Left ventricle myocardium inferior (tissue), 1 donor: ENCODE measurements at places on chromosomes 2 and 18. TPM values are rescaled to one million over a fixed set of nuclear protein-coding genes. Genes with fewer than 3 reads are reported as not detected.

C2orf72 gene
- total RNA-seq, result 0.05 TPM

NXPH2 gene
- not detected for total RNA-seq

PTPRM gene
- total RNA-seq, result 132 TPM

CRYGC gene
- total RNA-seq, result not detected

DNA sequence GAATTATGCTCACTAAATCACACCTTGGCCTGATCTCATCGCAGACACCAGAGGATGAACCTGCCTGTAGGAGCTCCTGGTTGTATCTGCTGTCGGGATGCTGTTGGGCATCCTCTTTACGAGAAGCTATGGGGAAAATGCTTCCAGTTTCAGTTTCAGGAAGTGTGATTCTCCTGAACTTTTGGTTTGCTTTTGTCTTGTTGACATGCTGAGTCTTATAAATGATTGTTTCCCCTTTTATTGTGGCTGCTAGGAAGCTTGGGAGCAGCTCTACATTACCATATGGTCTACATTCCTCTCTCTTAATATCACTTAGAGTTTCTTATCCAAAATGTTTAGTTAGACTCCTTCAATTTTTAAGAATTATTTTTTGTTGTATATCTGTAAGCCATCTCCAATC is 227.5 kb downstream of the MTX2 start:
- peaks cover 38% of the 10 kb centered on the region for H3K4me1 ChIP-seq
- peaks cover 4% of the 10 kb centered on the region for H3K27me3 ChIP-seq
- DNase-seq, result no peak
- no peak overlapping the region for H3K4me3 ChIP-seq
- no peak overlapping the region for H3K27ac ChIP-seq
- no peaks in the 10 kb centered on the region for H3K36me3 ChIP-seq

DNA sequence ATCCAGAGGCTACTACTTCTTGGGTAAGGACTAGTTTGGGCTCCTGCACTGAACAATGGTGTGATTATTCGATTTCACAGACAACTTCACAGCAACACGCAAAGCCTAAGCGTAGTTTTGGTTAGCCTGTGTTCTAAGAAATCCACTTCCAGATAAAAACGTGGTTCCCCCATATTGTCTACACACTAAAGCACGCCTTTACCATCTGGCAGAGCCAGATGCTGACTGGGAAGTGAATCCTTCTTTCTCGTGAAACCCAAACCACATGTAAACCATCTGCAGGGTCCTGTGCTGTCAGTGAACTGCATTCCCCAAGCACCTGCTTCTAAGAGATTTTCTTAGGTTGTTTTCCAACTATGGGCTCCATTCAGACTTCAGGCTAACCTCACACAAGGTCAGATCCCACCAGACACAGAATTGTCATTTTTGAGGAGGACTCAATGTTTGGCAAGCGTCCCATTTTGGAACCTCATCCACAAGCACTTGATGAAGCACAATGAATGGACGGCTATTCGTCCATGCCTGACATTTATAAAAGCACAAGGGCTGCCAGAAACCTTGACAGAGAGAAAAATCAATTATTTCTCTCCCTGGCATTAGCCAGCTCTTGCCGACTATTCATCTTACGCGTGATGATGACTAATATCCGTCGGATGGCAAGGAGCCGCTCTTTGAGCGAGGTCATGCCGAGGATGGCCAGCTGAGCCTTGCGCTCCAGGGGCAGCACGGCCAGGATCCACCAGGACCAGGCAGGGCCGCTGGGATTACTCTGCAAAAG is 38.4 kb downstream of the LONRF2 start:
- no peaks in the 10 kb centered on the region for H3K27me3 ChIP-seq
- H3K27ac ChIP-seq, result no peak overlapping the region
- H3K36me3 ChIP-seq, result peaks cover 34% of the 10 kb centered on the region
- DNase-seq, result no peak
- no peaks in the 10 kb centered on the region for H3K4me1 ChIP-seq

DNA sequence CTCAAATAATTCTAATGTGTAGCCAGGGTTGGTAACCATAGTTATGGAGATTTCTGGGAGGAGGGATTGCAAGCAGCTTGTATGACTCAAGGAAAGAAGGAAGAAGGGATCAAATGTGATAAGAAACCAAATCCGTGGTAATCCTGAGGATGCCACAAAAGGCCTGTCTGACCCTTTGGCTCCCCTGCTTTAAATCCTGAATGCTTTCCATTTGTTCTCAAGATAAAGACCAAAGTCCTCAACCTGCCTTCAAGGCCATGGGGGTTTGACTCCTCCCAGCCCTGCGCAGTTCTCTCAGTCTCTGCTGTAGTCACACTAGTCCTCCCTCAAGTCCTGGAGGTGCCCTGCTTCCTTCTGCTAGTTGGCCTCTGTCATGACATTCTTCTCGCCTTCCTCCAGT is 74.0 kb downstream of the SUMO1 start:
- no peak for DNase-seq
- H3K4me1 ChIP-seq, result peaks cover 17% of the 10 kb centered on the region
- H3K27me3 ChIP-seq, result no peaks in the 10 kb centered on the region
- no peak overlapping the region for H3K27ac ChIP-seq
- H3K36me3 ChIP-seq, result no peaks in the 10 kb centered on the region

DNA sequence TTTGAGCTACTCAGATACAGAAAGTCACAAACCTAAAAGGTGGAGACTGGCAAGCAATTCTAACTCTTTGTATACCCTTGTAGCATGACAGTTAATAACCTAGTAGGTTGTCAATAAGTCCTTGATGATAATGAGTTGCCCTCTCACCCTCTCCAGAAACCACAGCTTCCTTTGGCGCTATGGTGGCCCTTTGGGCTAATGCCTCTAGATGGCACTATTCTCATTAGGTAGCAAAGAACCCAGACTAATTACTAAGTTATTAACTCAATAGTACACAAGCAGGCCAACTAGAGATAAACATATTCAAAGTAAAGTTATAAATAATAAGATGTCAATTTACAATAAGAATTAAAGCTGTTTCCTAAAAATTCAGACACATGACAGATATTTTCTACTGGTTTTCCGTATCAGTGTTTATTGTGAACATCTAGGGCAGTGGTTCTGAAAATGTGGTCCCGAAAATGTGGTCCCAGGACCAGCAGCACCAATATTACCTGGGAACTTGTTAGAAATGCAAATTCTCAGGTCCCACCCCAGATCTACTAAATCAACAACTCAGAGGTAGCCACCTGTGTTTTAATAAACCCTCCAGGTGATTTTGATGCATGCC is 41.1 kb downstream of the LDAH start:
- no peaks in the 10 kb centered on the region for H3K4me1 ChIP-seq
- H3K27me3 ChIP-seq, result no peaks in the 10 kb centered on the region
- no peak for DNase-seq
- peaks cover 17% of the 10 kb centered on the region for H3K36me3 ChIP-seq

- no peak for DNase-seq
- no peaks in the 10 kb centered on the region for H3K4me1 ChIP-seq
- H3K27ac ChIP-seq, result no peak overlapping the region
- no peaks in the 10 kb centered on the region for H3K27me3 ChIP-seq
- H3K36me3 ChIP-seq, result no peaks in the 10 kb centered on the region
Observed at GRCh38 chr2:197235711-197236110, 74.9 kb downstream of the ANKRD44 start.

DNA sequence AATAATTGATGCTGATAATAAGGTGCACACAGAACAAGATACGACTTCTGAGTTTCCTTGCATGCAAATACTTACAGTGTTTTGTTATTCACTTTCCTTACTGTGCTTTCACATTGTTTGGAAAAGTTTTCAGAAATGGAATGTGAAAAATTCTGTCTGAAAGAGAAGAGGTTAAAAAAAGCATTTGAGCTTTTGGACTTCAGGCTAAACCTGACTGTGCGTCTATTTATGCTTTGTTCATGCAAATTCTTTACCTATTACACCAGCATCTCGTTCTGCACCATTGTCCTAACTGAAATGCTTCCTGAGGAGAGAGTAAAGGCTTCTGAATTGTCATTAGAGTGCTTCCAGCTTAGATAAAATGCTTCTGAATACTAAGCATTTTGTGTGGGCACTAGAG is 61.4 kb downstream of the LHCGR start:
- no peak overlapping the region for H3K27ac ChIP-seq
- DNase-seq, result no peak
- H3K36me3 ChIP-seq, result no peaks in the 10 kb centered on the region
- no peak overlapping the region for H3K4me3 ChIP-seq
- H3K27me3 ChIP-seq, result no peaks in the 10 kb centered on the region

- no peaks in the 10 kb centered on the region for H3K4me1 ChIP-seq
- DNase-seq, result no peak
- H3K27me3 ChIP-seq, result peaks cover 6% of the 10 kb centered on the region
- H3K36me3 ChIP-seq, result no peaks in the 10 kb centered on the region
Observed at GRCh38 chr18:41928581-41928980, 26.5 kb upstream of the PIK3C3 start.

- no peak for DNase-seq
- H3K4me3 ChIP-seq, result no peak overlapping the region
- no peaks in the 10 kb centered on the region for H3K27me3 ChIP-seq
- peaks cover 54% of the 10 kb centered on the region for H3K36me3 ChIP-seq
Observed at GRCh38 chr2:33529771-33530481, 53.5 kb downstream of the RASGRP3 start.

DNA sequence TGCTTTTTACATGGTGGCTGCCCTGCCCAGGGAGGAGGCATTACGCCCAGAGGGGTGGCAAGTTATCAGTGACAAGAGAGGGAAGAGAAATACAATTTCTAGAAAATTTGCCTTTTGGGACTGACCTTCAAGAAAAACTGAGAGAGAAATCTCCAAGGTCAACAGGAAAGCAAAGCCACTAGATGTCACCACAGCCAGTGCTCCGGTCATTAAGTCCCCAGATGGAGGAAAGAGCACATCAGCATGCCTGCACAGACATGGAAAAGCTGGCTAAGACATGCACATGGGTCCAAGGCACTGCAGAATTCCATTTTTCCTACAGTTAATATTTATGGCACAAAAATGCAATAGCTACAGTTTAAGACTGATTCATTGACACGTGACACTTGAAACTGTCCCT is 21.0 kb downstream of the FHL2 start:
- H3K27ac ChIP-seq, result peak overlapping the region; percentile 85
- H3K36me3 ChIP-seq, result peaks cover 9% of the 10 kb centered on the region
- DNase-seq, result no peak
- H3K27me3 ChIP-seq, result no peaks in the 10 kb centered on the region

DNA sequence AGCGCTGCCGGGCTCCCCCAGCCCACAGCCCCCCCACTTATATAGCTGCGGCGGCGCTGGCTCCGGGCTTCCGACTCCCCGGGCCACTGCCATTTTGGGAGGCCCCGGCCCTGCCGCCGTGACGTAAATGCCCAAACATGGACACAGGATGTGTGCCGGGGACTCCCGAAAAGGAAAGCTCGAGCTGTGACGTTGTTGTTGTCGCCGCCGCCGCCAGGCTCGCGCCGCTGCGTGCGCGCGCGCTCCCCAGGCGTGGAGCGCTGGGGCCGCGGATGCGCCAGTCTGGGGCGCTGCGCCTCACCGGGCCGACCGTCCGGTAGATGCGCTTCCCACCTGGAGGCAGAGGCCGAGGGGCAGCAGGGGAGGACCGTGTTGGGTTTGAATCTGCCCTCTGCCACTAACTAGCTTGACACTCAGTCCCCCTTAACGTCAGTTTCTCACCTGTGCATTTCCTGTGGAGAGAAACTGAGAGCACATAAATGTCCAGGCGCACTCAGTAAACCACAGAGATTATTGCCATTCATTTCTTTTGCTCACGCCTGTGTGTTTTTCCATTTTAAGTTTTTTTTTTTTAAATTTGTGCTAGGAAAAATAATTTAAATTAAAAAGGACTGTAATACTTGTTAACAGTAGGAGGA is at the start of gene EGR4:
EGR4 (minus strand) TSS at position 15 of the 638 bp plus-strand sequence. CDS start 231 bp downstream, outside the sequence.
- peaks cover 98% of the 10 kb centered on the region for H3K27me3 ChIP-seq
- H3K27ac ChIP-seq, result no peak within 1 kb of the TSS
- DNase-seq, result no peak
- peak within 1 kb of the TSS; percentile 63 for H3K4me3 ChIP-seq
- H3K36me3 ChIP-seq, result no peaks in the 10 kb centered on the region

GRCh38 chr2:200477667-200478131 is 32.2 kb downstream of the KCTD18 start:
- no peaks in the 10 kb centered on the region for H3K27me3 ChIP-seq
- H3K27ac ChIP-seq, result peak overlapping the region; percentile 78
- H3K4me3 ChIP-seq, result peak overlapping the region; percentile 54
- H3K36me3 ChIP-seq, result peaks cover 61% of the 10 kb centered on the region

- H3K4me3 ChIP-seq, result no peak overlapping the region
- H3K27me3 ChIP-seq, result no peaks in the 10 kb centered on the region
- no peak overlapping the region for H3K27ac ChIP-seq
- H3K4me1 ChIP-seq, result no peaks in the 10 kb centered on the region
- DNase-seq, result no peak
- no peaks in the 10 kb centered on the region for H3K36me3 ChIP-seq
Observed at GRCh38 chr2:134109725-134110124, 144.1 kb upstream of the MGAT5 start.

GRCh38 chr18:26482569-26482968 is 65.8 kb downstream of the KCTD1 start:
- no peaks in the 10 kb centered on the region for H3K4me1 ChIP-seq
- no peak for DNase-seq
- no peaks in the 10 kb centered on the region for H3K36me3 ChIP-seq

GRCh38 chr2:225004597-225004996 is 37.7 kb downstream of the DOCK10 start:
- no peak overlapping the region for H3K27ac ChIP-seq
- H3K4me1 ChIP-seq, result no peaks in the 10 kb centered on the region
- no peaks in the 10 kb centered on the region for H3K27me3 ChIP-seq

- no peak overlapping the region for H3K27ac ChIP-seq
- H3K4me3 ChIP-seq, result no peak overlapping the region
- H3K36me3 ChIP-seq, result no peaks in the 10 kb centered on the region
- DNase-seq, result no peak
Observed at GRCh38 chr2:57693965-57694364, 352.6 kb upstream of the VRK2 start.

DNA sequence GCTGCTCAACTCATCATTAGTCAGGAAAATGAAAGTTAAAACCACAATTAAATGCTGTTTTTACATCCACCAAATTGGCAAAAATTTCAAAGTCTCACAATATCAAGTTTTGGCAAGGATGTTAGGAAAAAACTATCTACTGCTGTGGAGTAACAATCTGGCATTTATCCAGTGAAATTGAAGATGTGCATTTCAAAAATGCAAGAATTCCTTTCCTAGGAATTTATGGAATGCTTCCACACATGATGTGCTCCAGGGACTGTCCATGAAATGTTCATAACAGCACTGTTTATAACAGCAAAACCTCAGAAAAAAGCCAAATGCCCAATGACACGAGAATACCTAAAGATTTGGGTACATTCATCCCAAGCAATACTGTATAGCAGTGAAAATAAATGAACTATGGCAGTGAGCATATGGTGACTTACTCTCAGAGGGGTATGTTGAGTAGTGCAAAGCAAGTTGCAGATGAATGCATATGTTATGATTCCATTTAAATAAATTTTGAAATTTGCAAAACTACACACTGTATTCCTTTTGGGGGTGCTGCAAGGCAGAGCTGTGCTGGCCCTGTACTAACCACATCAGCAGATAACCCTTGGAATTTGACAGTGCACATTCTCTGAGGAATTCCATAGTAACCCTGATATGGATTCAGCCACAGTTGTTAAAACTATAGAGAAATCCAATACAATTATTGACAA is 41.3 kb upstream of the GYPC start:
- no peak overlapping the region for H3K27ac ChIP-seq
- H3K27me3 ChIP-seq, result no peaks in the 10 kb centered on the region
- H3K4me3 ChIP-seq, result no peak overlapping the region
